ENCODE measurements at places on chromosomes 13 and 19. TPM values are rescaled to one million over a fixed set of nuclear protein-coding genes. Genes with fewer than 3 reads are reported as not detected.
A peak's percentile ranks its signal among the peaks of the same experiment; 100 is the strongest.

The NLRP5 gene
- total RNA-seq, result not detected

The COX6B2 gene
- total RNA-seq, result not detected

The ZNF471 gene
- total RNA-seq, result 1.3 TPM

The CYP2F1 gene
- not detected for total RNA-seq

The OR7C1 gene
- not detected for total RNA-seq

The TJP3 gene
- total RNA-seq, result 2.4 TPM

The C19orf47 gene
- total RNA-seq, result 18.0 TPM

The WASF3 gene
- total RNA-seq, result 0.09 TPM

The DAND5 gene
- total RNA-seq, result not detected

The MCEMP1 gene
- not detected for total RNA-seq

The NKPD1 gene
- total RNA-seq, result 0.16 TPM

The BLOC1S3 gene
- 10.8 TPM for total RNA-seq

The NLRP11 gene
- total RNA-seq, result not detected

The TSPAN16 gene
- not detected for total RNA-seq

The TMEM147 gene
- total RNA-seq, result 81.7 TPM

The CEACAM16 gene
- total RNA-seq, result not detected

The CD177 gene
- not detected for total RNA-seq

DNA sequence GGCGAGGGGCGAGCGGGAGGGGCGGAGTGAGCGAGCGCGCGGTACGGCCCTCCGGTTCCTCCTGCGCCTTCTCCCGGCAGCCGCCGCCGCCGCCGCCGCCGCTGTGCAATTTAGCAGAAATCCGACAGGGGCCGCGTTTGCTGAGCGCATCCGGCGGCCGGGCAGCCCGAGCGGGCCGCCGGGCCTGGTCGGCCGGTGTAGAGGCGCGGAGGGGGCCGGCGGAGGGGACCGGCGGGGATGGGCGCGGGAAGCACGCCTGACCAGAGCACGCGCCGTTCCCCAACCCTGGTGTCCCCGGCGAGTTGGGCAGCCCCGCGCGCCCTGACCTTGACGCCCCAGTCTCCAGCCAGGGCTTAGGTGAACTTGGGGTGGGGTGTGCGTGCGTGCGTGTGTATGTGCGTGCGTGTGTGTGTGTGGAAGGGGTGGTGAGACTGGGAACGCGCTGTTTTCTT, 144.5 kb upstream of the ZNF536 start:
- DNase-seq, result peak; percentile 72

- no peak for DNase-seq
Measured at GRCh38 chr13:27088619-27089018, 83.0 kb downstream of the USP12 start.

GRCh38 chr13:79196843-79197242, 209.2 kb downstream of the RBM26 start:
- DNase-seq, result no peak

- no peak for DNase-seq
Measured at GRCh38 chr19:41862445-41862986, 2.5 kb downstream of the RPS19 start.

DNA sequence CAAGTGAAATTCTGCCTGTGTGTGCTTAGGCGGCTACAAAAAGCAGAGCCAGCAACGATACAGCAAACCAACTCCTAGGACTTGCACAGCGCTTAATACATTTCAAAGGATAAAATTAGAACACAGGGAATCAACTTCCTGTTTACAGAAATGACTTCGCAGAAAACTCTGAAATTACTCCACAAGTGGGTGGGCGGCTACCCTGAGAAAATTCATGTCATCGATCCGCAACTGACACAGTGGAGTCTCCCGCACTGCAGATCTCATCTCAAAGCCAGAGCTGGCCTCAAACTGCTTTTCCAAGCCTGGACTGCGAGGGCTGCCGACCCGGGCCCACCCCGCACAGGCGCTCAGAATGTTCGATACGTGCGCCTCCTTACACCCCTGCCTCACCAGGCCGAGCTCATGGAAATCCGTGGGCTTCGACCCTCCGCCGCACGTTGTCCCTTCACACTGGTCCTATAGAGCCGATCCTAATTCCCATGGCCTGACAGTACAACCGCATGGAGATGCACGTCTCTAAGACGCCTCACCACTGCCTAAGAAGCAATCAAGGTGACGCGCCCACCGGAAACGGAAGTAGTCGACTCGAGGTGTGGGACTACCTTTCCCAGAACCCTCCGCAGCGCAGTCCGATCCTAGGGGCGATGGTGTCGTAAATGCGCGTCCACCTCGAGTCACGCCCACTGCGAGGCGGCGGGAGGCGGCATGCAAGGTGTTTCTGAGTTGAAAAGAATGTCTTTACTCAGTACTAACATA, at the start of gene ZNF229:
Gene ZNF229, minus strand, starts transcription at position 557 of the 759 bp plus-strand sequence. CDS start 5,625 bp downstream, outside the sequence.
- DNase-seq, result peak; percentile 94

DNA sequence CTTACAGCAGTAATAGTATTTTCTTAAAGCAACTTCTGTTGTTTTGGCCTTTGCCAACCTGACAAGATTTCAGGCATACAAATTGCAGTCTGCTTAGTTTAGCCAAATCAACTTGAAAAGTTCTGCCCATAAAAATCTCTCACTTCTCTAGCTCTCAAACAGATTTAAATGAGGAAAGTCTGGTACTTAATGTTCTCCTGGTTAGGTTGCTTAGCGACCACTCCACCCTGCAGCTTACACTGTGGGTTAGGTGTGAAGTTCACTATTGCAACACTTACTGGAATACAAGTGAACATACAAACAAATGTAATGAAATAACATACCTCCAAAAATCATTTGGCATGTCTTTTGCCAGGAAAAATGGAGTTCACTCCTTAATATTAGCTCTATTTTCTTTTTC, 178.7 kb upstream of the PCDH9 start:
- no peak for DNase-seq

- no peak for DNase-seq
Measured at GRCh38 chr19:28026636-28027035, 1186.3 kb downstream of the UQCRFS1 start.

- DNase-seq, result no peak
Measured at GRCh38 chr13:34137200-34137599, 319.3 kb downstream of the RFC3 start.

DNA sequence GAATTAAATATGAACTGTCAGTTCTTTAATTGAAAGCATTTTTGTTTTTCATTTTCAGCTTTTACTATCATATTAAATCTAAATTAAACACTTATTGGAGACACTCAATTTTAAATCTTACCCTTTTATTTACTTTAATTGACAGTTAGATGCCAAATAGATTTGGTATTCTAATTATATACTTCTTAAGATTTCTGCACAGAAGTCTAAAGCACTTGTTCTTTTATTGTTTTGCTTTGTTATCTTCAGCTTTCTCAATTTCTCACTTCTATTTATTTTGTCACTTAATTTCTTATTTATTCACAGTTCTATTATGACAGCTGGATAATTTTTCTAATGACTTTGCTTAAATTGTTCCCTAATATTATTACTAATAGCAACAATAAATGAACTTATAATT, 1397.3 kb upstream of the MIR17HG start:
- no peak for DNase-seq

- DNase-seq, result no peak
Measured at GRCh38 chr13:39961036-39961435, 305.6 kb downstream of the COG6 start.

GRCh38 chr13:106432636-106433035, 102.8 kb downstream of the EFNB2 start:
- no peak for DNase-seq

DNA sequence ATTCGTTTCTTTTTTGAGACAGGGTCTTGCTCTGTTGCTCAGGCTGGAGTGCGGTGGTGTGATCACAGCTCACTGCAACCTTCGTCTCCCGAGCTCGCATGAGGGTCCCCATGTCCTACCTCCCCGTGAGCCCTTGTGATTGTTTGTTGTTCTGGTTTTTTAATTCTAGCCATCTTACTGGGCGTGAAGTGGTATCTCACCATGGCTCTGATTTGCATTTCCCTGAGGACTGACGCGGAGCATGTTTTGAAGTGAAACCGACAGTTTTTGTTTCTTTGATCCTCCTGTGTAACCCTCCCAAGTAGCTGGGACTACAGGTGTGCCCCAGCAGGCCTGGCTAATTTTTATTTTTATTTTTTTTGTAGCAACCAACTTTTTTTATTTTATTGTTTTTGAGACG, 21.7 kb downstream of the GNG7 start:
- DNase-seq, result no peak

GRCh38 chr13:27188239-27188638, 16.6 kb upstream of the USP12 start:
- DNase-seq, result no peak

- DNase-seq, result no peak
Measured at GRCh38 chr13:64470751-64471150, 2759.4 kb downstream of the PCDH9 start.

DNA sequence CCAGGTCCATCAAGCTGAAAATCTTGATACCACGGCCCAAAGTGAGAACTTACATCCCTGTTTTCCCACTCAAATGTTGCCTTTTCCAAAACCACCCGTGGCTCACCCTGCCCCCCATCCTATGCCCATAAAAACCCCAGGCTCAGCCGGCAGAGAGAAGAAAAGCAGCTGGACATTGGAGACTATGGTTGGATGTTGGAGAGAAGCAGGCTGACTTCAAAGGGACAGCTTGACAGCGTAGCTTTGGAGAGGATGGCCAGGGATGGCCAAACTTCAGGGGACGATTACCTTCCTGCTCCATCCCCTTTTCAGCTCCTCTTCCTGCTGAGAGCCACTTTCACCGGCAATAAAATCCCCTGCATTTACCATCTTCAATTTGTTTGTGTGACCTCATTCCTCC, 3.5 kb upstream of the ZNF792 start:
- no peak for DNase-seq

- peak; percentile 10 for DNase-seq
Measured at GRCh38 chr13:75368167-75368566, 113.8 kb downstream of the TBC1D4 start.

DNA sequence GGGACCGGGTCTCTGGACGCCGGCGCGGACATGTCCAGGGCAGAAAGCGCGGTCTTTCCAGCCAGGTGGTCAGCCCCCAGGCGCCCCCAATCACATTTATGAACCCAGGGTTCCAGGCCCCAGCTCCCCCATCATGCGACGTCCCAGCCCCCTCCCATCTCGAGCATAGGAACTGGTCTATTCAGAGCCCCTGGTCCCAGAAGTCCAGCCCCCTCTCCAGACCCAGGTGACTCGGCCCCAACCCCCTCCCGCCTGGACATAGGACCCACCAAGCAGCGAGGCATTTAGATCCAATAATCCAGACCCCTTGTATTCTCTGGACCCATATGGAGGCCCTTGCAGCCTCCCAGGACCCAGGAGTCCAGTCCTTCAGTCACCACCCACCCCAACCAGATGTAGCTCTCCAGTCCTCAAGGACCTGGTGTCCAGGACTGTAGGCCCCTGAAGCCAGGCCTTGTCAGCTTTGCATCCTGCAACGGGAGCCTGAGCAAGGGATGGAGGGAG, 501 bp downstream of the APLP1 start:
- DNase-seq, result no peak

GRCh38 chr13:110714797-110715394, 1.4 kb downstream of the ING1 start:
- DNase-seq, result peak; percentile 58

DNA sequence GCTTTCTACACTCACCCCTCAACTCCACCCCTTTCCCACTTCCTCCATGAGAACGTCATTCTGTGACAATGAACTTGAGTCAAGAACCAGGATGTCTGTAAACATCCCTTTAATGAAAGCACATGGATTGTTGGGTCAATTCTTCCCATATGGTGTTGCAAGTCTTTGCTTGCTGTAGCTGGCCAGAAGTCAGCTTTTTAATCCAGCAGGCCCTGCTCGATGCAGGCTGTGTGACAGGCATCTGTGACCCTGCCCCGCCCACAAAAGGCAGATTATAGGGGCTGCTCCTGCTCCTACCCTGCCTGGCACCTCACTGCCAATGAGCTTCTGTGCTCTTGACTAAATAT, 78.0 kb downstream of the STARD13 start:
- no peak for DNase-seq

GRCh38 chr13:77863144-77863543, 55.5 kb downstream of the EDNRB start:
- no peak for DNase-seq

GRCh38 chr19:41083516-41083915, 4.7 kb upstream of the CYP2A13 start:
- no peak for DNase-seq

GRCh38 chr13:103033999-103034398, 32.2 kb downstream of the SLC10A2 start:
- no peak for DNase-seq

DNA sequence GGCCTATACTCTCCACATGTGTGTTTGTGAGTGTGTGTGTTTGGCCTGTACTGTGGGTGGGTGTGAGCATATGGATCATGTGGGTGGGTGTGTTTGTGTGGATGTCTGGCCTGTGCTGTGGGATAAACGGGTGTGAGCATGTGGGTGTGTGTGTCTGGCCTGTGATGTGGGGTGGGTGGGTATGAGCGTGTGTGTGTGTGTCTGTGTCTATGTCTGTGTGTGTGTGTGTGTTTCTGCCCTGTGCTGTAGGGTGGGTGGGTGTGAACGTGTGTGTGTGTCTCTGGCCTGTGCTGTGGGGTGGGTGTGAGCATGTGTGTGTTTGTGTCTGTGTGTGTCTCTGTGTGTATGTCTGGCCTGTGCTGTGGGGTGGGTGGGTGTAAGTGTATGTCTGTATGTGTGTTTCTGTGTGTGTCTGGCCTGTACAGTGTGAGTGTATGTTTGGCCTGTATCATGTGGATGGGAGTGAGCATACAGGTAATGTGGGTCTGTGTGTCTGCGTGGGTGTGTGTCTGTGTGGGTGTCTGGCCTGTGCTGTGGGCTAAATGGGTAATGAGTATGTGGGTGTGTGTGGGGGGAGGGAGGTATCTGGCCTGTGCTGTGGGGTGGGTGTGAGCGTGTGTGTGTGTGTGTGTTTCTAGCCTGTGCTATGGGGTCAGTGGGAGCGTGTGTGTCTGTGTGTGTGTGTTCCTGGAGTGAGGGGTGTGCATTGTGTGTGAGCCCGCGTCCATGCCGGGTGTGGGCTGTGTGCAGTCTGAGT, 20.8 kb upstream of the KCTD15 start:
- no peak for DNase-seq

- DNase-seq, result no peak
Measured at GRCh38 chr19:16208847-16209665, 11.3 kb downstream of the AP1M1 start.

DNA sequence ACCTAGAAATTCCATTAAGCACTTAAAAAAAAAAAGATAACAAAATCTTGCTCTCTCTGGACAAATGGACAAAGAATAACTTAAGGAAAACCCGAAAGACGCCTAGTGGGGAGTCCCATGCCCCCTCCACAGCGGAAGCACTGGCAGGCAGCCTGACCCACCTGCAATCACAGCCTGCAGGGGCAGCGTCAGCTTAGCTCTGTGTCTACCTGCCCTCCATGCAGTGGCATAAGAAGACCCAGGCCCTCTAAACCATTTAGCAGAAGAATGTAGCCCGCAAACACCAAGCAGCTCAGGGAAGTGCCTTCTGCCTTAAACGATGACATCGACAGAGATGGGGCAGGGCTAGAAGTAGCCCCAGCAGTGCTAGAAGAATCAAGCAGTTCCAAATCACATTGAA, 36.0 kb downstream of the KCTD15 start:
- DNase-seq, result no peak

GRCh38 chr19:55310498-55310897, 14.6 kb downstream of the TMEM150B start:
- no peak for DNase-seq

All from activated CD8-positive, alpha-beta T cell treated with anti-CD3 and anti-CD28 coated beads for 36 hours (primary cell).